ENCODE measurements at places on chromosomes 11 and 22.

GRCh38 chr11:116980136-116980793, 118.0 kb downstream of the SIK3 start:
- DNase-seq = no peak

DNA sequence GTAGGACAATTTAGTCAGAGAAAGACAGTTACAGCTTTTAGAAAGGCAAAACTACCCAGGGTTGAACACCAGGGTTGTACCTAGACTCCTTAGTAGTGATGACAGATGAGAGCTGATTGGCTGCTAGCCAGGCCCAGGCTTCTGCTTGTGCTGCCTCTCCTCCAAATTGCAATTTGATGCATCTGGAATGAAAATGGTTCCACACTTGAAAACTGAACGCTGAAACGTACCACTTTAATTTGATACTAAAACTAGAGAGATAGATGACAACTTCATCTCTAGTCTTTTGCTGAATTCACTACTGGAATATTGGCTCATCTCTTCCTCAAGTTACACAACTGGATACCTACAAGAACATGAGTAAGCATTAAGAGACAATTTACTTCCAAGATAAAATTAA, 19.2 kb upstream of the FNBP4 start:
- DNase-seq = no peak

DNA sequence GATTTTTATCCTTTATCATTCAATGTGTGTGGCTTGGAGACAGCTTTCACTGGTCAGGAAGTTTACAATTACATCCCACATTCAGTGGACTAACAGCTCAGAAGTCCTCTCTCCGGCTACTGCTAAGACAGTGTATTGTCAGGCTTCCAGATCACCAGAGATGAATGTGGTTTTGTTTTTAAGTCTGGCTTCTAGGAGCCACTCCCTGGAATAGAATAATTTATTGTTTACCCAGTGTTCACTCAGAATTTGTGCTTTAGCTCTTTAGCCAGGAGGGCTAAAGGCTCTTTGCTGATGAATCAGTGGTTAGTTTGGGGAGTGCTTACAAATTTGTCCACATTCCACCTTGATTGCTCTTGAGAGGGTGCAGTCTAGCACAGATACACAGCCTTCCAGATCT, 26.5 kb downstream of the TRIM77 start:
- DNase-seq = no peak

GRCh38 chr11:120255519-120255866, 15.6 kb downstream of the POU2F3 start:
- no peak for DNase-seq

GRCh38 chr11:1448882-1449281, 37.7 kb downstream of the MOB2 start:
- DNase-seq = no peak

GRCh38 chr11:115911613-115912346, 407.6 kb upstream of the CADM1 start:
- DNase-seq = no peak

DNA sequence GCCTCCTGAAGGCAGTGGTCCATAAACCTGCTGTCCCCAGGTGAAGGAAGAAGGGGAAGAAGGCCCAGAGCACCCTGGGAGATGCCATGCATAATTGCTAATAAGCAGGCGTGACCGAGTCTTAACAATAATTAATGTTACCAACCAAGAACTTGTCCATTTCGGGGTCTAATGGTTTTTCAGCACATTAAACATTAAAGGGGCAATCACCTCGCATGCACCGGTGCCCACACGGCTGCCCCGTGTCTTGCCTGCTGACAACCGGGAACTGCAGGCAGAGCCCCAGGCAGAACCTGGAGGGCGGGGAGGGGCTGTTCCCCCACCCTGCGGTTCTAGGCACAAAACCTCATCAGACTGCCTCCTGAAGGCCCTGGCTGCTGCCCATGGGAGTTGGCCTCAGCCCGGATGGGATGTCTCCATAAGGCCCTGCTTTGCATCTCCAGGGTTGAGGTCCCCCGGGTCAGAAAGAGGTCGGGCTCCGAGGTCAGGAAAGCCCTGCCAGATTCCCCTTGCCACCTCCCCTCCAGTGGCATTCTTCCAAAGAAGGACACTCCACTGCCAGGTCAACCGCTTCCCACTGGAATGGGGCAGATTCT, 169.0 kb downstream of the BUD13 start:
- DNase-seq = no peak

GRCh38 chr11:27025957-27026733, 14.5 kb upstream of the BBOX1 start:
- no peak for DNase-seq

- no peak for DNase-seq
Measured at GRCh38 chr11:57793351-57794115, 31.9 kb downstream of the CTNND1 start.

GRCh38 chr11:15589070-15589626, 474.4 kb downstream of the INSC start:
- DNase-seq = no peak

DNA sequence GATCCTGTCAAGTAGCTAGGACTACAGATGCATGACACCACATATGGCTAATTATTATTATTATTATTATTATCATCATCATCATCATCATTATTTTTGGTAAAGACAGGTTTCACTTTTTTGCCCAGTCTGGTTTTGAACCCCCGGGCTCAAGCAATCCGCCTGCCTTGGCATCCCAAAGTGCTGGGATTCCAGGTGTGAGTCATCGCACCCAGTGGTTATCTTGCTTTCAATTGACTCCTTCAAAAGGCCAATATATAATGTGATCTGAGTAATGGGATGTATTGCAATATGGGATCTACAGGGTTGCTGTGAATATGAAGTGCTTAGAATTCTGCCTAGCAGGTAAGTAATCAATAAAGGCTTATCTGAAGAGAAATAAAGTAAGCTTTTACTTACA, 221.2 kb downstream of the SBF2 start:
- no peak for DNase-seq

DNA sequence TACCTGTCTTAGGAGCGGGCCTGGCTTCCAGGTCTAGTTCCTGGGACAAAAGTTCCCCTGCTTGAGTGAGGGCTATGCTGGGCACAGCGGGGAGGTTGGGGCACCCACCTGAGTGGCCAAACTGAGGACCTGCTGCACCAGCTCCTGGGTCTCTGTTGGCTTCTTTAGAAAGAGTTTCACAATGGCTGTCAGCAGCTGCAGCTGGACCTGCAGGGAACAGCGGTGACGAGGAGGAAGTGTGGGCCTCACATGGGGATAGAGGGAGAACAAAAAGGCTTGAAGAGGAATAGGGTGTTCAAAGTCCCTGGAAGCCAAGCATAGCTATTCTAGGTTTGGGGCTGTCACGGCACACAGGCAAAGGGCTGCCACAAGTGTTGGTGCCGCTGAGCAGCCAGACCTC, 26.7 kb upstream of the RASL10A start:
- DNase-seq = no peak

GRCh38 chr11:103587901-103588788, 448.3 kb upstream of the DDI1 start:
- no peak for DNase-seq

DNA sequence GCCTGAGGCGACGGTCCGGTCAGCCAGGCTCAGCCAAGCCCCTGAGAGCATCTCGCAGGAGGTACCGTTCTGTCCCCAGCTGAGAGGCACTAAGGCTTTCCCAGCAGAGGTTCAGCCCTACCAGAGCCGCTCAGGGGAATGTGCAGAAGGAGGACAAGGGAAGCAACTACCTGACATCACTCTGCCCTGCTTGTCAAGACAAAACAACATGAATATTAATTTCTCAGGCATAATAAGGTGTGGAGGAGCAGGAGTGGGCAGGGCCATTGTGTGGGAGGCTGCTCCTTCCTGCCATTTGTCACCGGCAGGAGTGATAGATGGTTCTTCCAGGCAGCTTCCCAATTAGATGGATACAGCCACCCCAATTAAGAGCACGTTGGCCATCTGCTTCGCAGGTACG, 181.4 kb downstream of the KIRREL3 start:
- DNase-seq = no peak

- DNase-seq = no peak
Measured at GRCh38 chr11:115637599-115638241, 133.5 kb upstream of the CADM1 start.

- no peak for DNase-seq
Measured at GRCh38 chr11:104000798-104001197, 35.6 kb upstream of the DDI1 start.

DNA sequence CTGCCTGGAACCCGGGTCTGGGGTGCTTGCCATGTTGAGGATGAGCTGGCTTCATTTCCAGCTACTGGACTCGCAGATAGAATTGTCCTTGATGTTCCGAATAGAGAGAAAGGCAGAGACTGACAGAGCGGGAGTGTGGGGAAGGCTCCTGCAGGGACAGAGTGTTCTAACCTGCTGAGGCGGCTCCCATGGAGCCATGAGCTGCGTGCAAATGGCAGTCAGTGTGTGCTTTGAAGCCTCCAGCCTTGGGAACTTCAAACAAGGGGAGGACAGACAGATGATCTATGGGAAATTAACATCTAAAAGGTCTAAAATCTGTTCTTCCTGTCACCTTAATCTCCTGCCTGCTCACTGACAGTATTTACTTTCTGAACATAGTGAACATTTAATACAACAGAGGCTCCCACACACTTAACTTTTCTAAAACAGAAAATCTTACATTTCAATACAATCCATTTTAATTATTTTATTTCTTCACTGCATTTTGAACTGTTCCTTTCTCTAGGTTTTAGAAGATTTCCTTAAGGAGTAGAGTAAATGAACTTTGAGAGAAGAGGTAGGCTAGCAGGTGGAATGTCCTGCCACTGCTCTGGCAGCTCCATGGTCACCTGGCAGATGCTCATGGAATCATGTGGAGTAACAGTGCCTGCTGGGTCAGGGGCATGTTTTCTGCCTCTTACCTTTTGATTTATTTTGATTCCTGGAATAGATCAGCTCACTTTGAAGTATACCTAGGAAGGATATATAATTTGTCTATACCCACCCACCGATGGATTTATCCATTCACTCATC, 481.7 kb downstream of the NTM start:
- DNase-seq = no peak

- DNase-seq = no peak
Measured at GRCh38 chr11:105786741-105787140, 176.9 kb downstream of the GRIA4 start.

- DNase-seq = no peak
Measured at GRCh38 chr22:36510966-36511881, 4.4 kb upstream of the FOXRED2 start.

DNA sequence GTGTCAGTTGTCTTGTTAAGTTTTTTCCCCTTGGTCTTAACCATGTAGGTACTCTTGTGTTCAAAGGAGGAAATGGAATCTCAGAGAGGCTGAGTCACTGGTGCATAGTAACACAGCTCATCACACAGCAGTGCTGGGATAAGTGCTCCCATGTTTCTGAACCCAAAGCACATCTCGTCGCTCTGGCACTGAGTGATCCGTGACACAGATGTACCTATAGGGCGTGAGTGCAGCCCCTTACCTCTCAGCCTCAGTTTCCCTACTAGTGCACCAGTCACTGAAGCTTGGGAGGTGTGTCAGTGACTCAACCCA, 234.0 kb downstream of the ST3GAL4 start:
- DNase-seq = no peak

DNA sequence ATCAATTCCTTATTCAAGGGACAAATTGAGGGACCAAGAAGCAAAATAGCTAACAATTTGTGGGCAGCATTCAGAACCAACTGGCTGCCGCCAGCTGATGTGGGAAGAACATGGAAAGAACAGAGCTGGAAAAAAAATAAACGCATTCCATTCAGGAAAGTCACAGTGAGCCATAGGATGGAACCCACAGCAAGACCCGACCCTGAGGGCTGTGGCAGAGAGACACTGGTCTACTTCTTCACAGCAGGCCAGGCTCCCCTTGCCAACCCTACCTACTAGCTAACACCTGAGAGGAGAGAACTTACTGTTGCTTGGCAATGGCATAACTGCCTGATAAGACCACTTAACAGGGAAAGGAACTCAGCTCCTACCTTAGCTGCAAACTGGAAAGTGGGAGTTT, 123.5 kb upstream of the APOA1 start:
- no peak for DNase-seq

DNA sequence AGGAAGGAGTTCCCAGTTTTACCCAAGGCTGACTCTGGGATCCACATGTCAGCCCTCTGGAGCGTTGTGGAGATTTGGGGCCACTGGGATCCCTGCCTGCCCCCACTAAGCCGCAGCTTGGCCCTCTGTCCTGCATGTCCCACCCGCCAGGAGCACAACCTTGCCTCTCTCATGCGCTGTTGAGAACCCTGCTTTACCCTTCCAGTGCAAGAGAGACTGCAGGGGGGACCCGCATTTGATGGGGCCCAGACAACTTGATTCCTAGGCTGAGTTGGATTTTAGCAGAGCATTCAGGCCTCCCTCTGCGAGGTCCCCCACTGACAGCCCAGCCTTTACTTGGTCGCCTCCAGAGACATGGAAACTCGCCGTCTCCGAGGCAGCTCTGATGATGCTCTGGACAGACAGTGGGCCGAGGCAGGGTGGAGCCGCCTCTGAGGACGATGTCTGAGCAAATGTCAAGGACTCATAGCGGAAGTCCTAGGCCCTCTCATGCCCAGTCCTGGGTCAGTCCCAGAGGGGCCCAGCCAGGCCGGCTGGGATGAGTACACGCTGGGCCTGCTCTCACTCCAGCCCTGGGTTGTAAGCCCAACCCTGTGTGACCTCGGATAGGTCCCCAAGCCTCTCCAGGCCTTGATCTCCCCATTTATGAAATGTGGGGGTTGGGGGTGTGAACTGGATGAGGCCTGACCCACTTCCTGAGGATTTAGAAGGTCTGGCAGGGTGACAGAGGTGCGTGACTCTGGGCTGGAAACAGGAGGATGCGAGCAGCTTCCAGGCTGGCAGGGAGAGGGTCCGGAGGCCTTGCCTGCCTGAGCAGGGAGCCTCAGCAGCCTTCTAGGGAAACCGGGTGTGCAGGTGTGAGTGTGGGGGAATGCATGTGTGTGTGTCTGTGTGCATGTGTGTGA, 630 bp downstream of the CD5 start:
- DNase-seq = no peak

- DNase-seq = no peak
Measured at GRCh38 chr11:69411257-69411924, 70.1 kb upstream of the LINC01488 start.

DNA sequence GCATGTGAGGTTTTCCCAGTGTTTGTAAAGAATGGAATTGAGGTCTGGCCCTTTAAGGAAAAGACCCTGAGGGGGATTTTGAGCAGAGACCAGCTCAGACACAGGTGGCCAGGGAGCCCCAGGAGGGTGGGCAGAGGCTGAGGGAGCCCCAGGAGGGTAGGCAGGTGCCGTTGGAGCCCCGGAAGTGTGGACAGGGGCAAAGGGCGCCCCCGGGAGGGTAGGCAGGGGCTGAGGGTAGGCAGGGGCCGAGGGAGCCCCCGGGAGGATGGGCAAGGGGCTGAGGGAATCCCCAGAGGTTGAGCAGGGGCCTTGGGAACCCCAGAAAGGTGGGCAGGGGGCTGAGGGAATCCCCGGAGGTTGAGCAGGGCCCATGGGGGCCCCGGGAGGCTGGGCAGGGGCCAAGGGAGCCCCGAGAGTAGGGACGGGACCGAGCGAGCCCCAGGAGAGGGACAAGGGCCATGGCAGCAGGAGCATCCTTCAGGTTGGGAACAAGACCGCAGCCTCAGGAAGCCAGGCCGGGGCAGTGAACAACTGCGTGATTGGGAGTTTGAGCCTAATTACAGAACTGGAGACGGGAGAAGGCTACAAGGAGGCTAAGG, 292.0 kb downstream of the BRD1 start:
- no peak for DNase-seq

- no peak for DNase-seq
Measured at GRCh38 chr11:121538054-121538453, 85.3 kb upstream of the SORL1-AS1 start.

GRCh38 chr22:21098099-21098671, 52.4 kb downstream of the LRRC74B start:
- DNase-seq = no peak
